ENCODE measurements at places on chromosomes 11 and 22.

GRCh38 chr11:123082977-123083376 is 21.0 kb upstream of the HSPA8 start:
- DNase-seq: no peak

DNA sequence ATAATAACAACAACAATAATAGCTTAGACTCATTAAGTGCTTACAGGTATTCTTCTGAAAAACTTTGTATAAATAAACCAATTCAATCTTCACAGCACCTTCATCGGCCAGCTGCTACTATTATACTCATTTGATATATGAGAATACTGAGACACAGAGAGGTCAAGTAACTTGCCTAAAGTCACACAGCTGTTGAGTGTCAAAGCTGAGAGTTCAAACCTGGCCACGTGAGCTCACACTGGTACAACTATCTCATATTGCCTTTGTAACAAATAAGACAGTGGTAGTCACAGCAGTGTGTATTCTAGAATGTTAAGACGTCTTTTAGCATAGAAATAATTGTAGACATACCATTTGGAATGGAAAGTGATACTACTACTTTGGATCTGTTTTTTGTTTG is 268.5 kb downstream of the NTM start:
- DNase-seq: no peak

GRCh38 chr11:11396301-11397035 is 43.4 kb upstream of the CSNK2A3 start:
- DNase-seq: no peak

DNA sequence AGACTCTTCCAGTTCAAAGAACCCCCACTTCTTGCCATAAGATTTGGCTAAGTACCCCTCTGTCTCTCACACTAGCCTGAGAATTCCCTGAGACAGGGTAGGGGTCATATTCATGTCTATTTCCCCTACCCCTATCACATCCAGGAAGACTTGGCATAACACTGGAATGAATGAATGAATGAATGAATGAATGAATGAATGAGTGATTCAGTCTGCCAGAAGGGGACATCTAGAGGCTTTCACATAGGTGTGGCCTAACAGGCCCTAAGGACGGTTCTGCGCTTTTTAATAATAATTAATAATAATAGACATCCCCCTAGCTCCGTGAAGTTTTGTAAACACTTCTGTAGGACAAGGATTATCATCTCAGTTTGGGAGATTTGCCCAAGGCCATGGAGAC is 415.7 kb downstream of the TENM4 start:
- no peak for DNase-seq

GRCh38 chr11:1943977-1944376 is 3.2 kb upstream of the MRPL23 start:
- DNase-seq: no peak
